ENCODE measurements at places on chromosomes 7 and 10. TPM values are rescaled to one million over a fixed set of nuclear protein-coding genes. Genes with fewer than 3 reads are reported as not detected.

The LRRC4 gene
- total RNA-seq, result 13.9 TPM

The KCNMA1 gene
- 27.3 TPM for total RNA-seq

The HSPA14 gene
- 14.7 TPM for total RNA-seq

The PRLHR gene
- 2.4 TPM for total RNA-seq

- no peak for DNase-seq
These were observed 292.9 kb downstream of the BAMBI start for GRCh38 chr10:28970231-28970630.

- no peak for DNase-seq
These were observed 27.4 kb upstream of the EGR2 start for GRCh38 chr10:62843600-62843999.

GRCh38 chr7:1054861-1055450 is 10.6 kb downstream of the GPR146 start:
- peak; percentile 76 for DNase-seq

GRCh38 chr7:94510582-94511496 is 1.2 kb downstream of the CASD1 start:
- DNase-seq, result peak; percentile 45

GRCh38 chr7:92717993-92718716 is 118.2 kb downstream of the CDK6 start:
- DNase-seq, result peak; percentile 17

Data from frontal cortex (tissue), 4 donors.